ENCODE measurements at places on chromosomes 3 and 15. TPM values are rescaled to one million over a fixed set of nuclear protein-coding genes. Genes with fewer than 3 reads are reported as not detected.

The A4GNT gene
- not detected for total RNA-seq

GRCh38 chr15:68774521-68775235 lies 46.0 kb downstream of the ANP32A start:
- H3K27me3 ChIP-seq: no peaks in the 10 kb centered on the region
- H3K4me1 ChIP-seq: no peaks in the 10 kb centered on the region
- no peak overlapping the region for H3K27ac ChIP-seq
- peak; percentile 12 for DNase-seq
- H3K4me3 ChIP-seq: no peak overlapping the region

The CNTN4 gene
- not detected for total RNA-seq

The GPR156 gene
- 0.39 TPM for total RNA-seq
